COR-L47 (cell line): ENCODE measurements at places on chromosomes 6 and 20.

DNA sequence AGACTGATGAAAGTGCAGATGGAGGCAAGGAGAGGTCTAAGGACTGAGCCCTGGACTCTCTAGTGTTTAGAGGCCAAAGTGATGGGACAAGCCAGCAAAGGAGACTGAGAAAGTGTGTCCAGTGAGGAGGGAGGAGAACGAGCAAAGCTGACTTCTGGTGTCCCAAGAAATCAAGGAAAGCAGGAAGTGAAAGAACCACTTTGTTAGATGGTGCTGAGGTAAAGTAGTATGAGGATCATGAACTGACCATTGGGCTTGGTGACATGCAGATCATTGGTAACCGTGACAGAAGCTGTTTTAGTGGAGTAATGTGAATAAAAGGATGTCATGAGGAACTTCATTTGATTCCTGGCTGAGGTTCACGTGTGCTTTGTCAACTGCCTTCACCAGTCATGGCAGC, 108.4 kb downstream of the SLX4IP start:
- DNase-seq = no peak

DNA sequence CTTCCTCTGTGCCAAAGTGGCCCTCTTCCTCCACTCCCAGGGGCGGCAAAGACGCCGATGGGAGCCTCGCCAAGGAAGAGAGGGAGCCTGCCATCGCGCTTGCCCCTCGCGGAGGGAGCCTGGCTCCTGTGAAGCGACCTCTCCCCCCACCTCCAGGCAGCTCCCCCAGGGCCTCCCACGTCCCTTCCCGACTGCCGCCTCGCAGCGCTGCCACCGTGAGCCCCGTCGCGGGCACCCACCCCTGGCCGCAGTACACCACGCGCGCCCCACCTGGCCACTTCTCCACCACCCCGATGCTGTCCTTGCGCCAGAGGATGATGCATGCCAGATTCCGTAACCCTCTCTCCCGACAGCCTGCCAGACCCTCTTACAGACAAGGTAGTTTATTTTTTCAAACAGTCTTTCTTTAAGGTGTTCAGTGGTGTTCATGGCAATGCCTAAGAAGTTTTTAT, 64.9 kb downstream of the FNDC1 start:
- no peak for DNase-seq

GRCh38 chr6:2221726-2222274, 23.6 kb downstream of the GMDS start:
- DNase-seq = no peak

DNA sequence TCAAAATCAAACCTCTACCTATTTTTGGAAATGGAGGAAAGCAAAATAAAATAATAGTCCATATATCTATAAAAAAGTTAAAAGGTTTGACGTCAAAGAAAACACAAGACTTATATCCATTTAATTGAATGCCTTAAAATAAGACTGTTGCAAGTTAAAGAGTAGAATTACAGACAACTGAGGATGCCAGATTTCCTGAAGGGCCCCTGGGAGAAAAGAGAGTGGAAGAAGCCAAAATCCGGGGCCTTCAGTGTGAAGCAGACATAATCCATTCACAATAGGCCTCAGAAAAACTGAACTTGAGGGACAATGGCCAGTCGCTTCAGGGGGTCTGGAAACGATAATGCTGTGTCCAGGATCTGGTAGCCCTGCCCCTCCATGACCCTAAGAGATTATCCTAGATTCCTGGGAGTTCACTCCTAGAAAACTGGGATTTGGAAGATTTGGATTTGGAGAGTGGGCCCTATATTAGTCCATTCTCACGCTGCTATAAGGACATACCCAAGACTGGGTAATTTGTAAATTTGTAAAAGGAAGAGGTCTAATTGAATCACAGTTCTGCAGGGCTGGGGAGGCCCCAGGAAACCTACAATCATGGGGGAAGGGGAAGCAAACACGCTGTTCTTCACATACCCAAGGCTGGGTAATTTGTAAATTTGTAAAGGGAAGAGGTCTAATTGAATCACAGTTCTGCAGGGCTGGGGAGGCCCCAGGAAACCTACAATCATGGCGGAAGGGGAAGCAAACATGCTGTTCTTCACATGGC, 94.0 kb upstream of the SLC2A12 start:
- DNase-seq = no peak

- DNase-seq = no peak
These were observed 62.4 kb downstream of the LIN28B start for GRCh38 chr6:105019285-105019684.

- DNase-seq = no peak
These were observed 112.4 kb downstream of the FOXO3 start for GRCh38 chr6:108673153-108673552.

- DNase-seq = no peak
These were observed 48.5 kb downstream of the COL12A1 start for GRCh38 chr6:75157336-75157735.

- DNase-seq = no peak
These were observed 72.1 kb downstream of the AFDN start for GRCh38 chr6:167898673-167899311.

GRCh38 chr6:155085582-155086257, 90.6 kb downstream of the TIAM2 start:
- DNase-seq = no peak

DNA sequence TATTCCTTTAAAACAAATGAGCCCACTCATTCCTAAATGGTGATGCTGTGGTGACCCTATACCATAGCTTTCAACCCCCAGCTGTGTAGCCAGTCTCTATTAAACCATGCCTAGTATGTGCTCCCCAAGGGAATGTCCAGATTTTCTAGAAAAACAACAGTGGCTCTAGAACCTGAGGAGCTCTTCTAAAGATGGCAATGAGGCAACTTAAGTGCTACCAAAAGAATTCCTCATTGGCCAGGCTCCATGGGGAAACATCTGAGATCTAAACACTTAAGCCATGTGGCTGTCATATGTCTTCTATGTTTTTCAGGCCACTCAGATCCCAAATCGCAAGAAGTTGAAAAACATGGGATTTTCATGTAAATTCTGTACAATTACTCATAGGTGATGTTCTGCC, 191.0 kb downstream of the TPBG start:
- DNase-seq = no peak
